Occipital lobe (tissue), 3 donors: ENCODE measurements at places on chromosomes 7 and 10. TPM values are rescaled to one million over a fixed set of nuclear protein-coding genes. Genes with fewer than 3 reads are reported as not detected.

The ACTR3C gene
- 7.3 TPM for total RNA-seq

The SPDYE5 gene
- total RNA-seq: not detected

The APBB1IP gene
- total RNA-seq: 0.94 TPM

The ELOVL3 gene
- 0.16 TPM for total RNA-seq

The NUDT5 gene
- 22.0 TPM for total RNA-seq

The PLXNA4 gene
- 103 TPM for total RNA-seq

The ATRNL1 gene
- total RNA-seq: 856 TPM
